ENCODE measurements at places on chromosomes 12 and 14.
A peak's percentile ranks its signal among the peaks of the same experiment; 100 is the strongest.

- DNase-seq = no peak
These were observed 8.5 kb downstream of the COQ6 start for GRCh38 chr14:73958591-73958990.

GRCh38 chr14:55832974-55833373 lies 253.0 kb downstream of the KTN1 start:
- no peak for DNase-seq

DNA sequence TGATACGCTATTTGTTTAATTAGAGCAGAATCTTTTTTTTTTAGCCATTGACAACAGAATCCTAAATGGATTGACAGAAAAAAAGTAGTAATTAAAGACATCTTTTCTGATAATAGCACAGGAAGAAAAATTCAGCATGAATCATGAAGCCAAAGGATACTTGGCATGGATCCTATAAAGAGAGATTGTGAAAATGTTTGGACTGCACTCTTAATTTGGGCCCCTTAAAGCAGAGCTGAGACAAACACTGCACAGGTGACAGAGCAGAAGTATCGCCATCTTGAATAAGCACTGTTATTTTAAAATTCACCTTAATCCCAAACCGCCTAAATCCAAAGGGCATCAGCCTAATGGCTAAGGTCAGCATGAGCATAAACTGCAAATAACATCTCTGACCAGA lies 48.8 kb upstream of the SEL1L start:
- no peak for DNase-seq

- no peak for DNase-seq
These were observed 131.8 kb downstream of the PTPRR start for GRCh38 chr12:70788774-70789173.

DNA sequence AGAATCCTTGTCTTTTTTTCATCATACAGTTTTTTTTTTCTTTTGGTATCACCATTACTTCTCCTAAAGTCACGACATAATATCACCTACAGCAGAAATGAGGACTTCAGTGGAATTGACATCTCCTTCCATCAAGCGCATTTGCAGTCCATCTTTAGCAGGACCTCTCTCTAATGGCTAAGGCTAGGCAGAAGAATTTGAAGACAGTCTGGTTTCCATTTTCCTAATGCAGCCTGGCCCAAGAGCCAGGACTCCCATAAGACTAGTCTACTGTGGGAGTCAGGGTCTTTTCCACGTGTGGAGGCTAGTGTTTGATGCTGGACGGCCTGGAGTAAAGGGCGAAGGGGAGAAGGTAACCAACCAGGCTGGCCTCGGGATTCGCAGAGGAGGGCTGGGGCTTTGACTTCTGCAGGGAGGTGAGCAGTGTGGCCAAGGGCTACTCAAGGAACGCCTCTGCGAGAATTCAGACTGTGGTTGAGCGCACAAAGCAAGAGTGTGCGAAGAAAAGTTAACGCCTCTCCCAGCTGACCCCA lies 769 bp upstream of the ZNF740 start:
- no peak for DNase-seq

GRCh38 chr12:90773491-90773890 lies 181.5 kb downstream of the CCER1 start:
- DNase-seq = no peak

DNA sequence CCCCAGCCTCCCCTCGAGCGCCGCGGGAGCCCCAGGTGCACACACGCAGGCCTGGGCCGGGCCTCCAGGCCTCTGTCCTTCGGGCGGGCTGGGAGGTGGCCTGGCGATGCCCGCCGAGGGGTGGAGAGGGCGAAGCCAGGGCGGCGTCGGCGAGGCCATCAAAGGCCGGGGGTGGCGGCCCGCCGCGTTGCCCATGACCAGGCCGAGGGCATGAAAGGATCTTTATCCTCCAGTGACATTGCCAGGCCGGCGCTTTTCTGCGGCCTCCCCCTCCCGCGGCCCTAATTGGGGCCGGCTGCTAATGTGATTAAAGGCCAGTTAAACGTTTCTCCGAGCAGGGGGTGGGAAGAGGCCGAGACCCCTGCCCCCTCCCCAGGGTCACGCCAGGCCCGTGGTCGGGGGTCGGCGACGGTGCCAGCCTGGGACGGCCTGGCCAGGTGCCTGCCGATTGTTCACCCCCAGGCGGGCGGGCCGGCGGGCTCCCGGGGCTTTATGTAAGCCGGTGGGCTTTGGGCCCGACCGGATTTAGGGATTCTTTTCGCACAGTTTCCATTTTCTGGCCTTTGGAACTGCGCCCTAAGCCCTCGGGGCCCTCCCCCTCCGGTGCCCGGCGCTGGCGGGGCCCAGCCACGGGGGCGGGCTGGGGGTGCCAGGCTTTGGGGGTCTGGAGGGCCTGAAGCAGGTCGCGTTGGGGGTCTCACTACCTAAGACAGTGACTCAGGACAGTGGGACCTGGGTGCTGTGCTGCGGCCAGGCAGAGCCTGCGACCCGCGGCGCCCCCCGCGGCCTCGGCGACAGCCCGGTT lies 103.2 kb upstream of the DIO3 start:
- DNase-seq = no peak

GRCh38 chr12:50246873-50247612 lies 36.3 kb downstream of the LIMA1 start:
- peak; percentile 93 for DNase-seq

DNA sequence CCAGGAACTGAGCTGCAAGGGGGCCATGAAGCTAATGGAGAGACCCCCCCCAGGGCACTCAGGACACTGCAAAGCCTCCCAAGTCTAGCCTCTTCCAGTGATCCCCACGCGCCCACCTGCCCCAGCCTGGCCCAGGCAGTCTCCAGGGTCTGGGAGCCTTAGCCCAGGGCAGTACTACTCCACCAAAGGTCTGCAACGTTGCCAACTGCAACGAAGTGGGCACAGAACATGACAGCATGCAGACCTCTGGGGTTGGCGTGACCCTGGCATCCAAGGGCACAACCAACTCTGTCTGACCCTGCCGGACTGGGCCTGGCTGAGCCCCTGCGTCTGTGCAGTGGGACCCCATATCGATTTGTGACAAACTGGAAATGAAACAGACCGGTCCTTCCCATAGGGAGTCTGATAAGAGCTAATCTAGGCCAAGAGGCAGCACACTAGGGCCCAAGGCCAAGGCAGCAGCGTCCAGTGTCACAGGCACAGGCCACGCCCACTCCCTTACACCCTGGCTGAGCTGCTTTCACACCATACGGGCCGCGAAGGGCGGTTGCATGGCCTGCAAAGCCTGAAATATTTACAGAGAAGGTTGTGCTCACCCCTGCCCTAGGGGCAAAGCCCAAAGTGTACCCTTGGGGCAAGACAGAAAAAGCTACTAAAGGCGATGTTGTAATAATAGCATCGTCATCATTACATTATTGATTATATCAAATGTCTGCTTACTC lies 76.7 kb downstream of the NCOR2 start:
- DNase-seq = no peak

Measured in vagina (tissue), 2 donors.